ENCODE measurements at places on chromosomes 1 and 21. TPM values are rescaled to one million over a fixed set of nuclear protein-coding genes. Genes with fewer than 3 reads are reported as not detected.

DNA sequence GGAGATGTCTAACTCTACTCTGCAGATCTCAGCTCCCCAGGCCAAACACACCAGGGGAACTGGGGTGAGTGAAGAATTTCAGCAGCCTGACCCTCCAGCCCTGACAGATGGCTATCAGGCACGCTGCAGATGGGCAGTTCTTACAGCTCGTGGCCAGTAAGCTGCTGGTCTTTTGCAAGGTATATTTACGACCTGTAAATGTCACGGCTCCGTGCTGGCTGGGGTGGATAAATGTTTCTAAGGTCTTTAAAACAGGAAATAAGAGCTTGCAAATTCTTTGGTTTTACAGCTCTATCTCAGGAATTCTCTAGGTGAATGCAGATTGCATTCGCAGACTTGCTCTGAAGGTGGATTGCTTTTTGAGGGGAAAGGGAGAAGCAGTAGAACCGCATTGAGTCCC, 10.1 kb downstream of the DOP1B start:
- DNase-seq: no peak
- no peak overlapping the region for H3K27ac ChIP-seq
- H3K36me3 ChIP-seq: no peaks in the 10 kb centered on the region
- no peak overlapping the region for H3K4me3 ChIP-seq
- no peaks in the 10 kb centered on the region for H3K4me1 ChIP-seq

- H3K27me3 ChIP-seq: no peaks in the 10 kb centered on the region
- no peaks in the 10 kb centered on the region for H3K36me3 ChIP-seq
- no peak overlapping the region for H3K27ac ChIP-seq
- DNase-seq: no peak
Observed at GRCh38 chr1:230598745-230599144, 43.5 kb upstream of the COG2 start.

GRCh38 chr1:176837708-176838107, 326.8 kb downstream of the ASTN1 start:
- no peaks in the 10 kb centered on the region for H3K36me3 ChIP-seq
- no peak overlapping the region for H3K4me3 ChIP-seq
- no peak for DNase-seq
- H3K27me3 ChIP-seq: no peaks in the 10 kb centered on the region

GRCh38 chr1:207013321-207014085, 19.1 kb downstream of the C1orf116 start:
- no peaks in the 10 kb centered on the region for H3K4me1 ChIP-seq
- H3K4me3 ChIP-seq: no peak overlapping the region

DNA sequence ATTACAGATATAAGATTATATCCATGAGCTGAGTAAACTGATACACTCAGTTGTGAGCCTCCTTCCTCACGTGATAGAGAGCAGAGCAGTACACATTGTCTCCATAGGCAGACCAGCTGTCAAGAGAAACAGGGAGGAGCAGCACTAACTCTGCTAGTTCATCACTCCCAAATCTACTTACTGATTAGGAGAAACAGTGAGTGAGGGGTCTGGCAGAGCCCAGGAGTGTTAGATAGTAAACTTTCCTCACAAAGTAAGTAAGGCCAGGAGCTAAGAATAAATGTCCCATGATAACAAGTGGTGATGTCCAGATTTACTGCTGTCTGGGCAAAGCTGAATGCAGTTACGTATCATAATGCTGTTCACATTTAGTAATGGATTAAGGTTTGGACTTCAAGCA, 168.6 kb upstream of the KCNK2 start:
- no peaks in the 10 kb centered on the region for H3K27me3 ChIP-seq
- no peaks in the 10 kb centered on the region for H3K36me3 ChIP-seq
- H3K4me3 ChIP-seq: no peak overlapping the region
- no peak for DNase-seq
- H3K27ac ChIP-seq: no peak overlapping the region

DNA sequence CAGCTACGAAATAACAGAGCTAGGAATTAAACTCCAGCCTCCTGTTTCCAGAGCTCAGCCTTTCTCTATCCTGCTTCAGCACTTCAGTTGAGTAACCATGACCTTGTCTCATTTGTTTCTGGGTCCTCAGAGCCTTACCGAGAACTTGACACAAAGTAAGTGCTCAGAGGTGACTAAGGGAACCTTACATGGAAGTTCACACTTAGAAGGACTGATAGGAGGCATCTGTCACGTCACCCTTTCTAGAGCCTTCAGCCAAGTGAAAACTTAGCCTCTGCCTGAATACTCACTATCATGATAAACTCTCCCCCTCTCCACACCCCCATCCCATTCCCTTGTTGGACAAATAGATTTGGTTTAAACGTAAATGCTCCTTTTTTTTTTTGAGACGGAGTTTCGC, 9.8 kb upstream of the LUZP1 start:
- H3K4me3 ChIP-seq: no peak overlapping the region
- H3K4me1 ChIP-seq: peaks cover 20% of the 10 kb centered on the region
- H3K36me3 ChIP-seq: no peaks in the 10 kb centered on the region
- H3K27me3 ChIP-seq: no peaks in the 10 kb centered on the region
- DNase-seq: no peak
- H3K27ac ChIP-seq: peak overlapping the region; percentile 74

DNA sequence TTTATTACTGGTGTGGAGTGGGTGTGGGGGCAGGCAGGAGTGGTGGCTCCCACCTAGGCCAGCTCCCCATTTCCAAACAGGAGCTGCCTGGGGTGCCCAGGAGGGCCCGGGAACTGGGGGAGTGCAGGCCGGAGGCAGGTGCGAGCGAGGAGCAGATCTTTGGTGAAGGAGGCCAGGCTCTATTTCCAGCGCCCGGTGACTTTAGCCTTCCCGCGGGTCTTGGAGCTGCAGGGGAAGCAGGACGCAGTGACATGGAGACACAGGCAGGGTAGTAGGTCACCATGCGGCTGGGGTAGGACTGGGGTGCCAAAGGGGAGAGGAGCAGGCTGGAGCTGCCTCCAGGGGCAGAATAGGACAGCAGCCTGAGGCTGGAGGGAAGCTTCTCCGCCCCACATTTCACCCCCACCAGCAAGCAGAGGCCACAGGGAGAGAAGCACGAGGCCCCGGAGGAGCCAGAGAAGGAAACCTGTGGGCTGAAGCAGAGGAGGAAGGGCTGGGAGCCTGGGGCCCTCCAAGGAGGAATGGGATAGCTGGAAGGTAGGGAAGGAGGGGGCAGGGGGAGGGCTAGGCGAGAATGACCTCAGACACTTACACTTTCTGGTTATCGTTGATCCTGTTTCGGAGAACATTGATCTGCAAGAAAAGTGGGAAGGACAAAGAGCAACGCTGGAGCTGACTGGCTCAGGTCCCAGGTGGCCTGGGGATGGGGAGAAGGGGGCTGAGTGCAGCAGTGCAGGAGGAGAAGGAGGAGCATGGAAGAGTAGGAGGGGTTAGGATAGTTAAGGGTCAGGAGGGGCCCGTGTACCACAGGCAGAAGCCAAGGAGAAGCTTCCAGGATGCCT, 18.2 kb downstream of the TNNT2 start:
- H3K27ac ChIP-seq: no peak overlapping the region
- DNase-seq: no peak
- H3K36me3 ChIP-seq: no peaks in the 10 kb centered on the region
- no peaks in the 10 kb centered on the region for H3K4me1 ChIP-seq
- no peaks in the 10 kb centered on the region for H3K27me3 ChIP-seq

- no peaks in the 10 kb centered on the region for H3K27me3 ChIP-seq
- no peaks in the 10 kb centered on the region for H3K36me3 ChIP-seq
- no peaks in the 10 kb centered on the region for H3K4me1 ChIP-seq
- H3K4me3 ChIP-seq: no peak overlapping the region
- H3K27ac ChIP-seq: no peak overlapping the region
- DNase-seq: no peak
Observed at GRCh38 chr1:175443332-175443731, 250.8 kb upstream of the KIAA0040 start.

GRCh38 chr1:203250911-203251310, 21.4 kb upstream of the CHIT1 start:
- no peak overlapping the region for H3K4me3 ChIP-seq
- no peak overlapping the region for H3K27ac ChIP-seq
- no peaks in the 10 kb centered on the region for H3K36me3 ChIP-seq
- no peaks in the 10 kb centered on the region for H3K4me1 ChIP-seq
- DNase-seq: no peak
- H3K27me3 ChIP-seq: no peaks in the 10 kb centered on the region

DNA sequence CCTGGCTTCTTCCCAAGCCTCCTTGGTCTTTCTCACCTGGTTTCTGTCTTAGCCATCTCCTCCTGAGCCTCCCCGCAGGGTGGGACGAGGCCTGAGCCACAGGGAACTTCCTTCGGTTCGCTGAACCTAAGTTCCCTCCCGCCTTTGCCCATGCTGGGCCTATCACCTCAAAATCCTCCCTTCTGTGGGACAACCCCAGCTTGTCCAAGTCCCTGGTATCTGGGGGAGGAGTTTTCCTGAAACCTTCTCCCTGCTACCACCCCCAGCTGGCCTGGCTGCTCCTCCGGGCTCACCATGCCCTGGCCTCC, 27.7 kb upstream of the VPS13D start:
- DNase-seq: no peak
- H3K4me3 ChIP-seq: no peak overlapping the region
- no peaks in the 10 kb centered on the region for H3K27me3 ChIP-seq
- no peaks in the 10 kb centered on the region for H3K4me1 ChIP-seq
- no peak overlapping the region for H3K27ac ChIP-seq

GRCh38 chr1:228048120-228048519, 34.4 kb upstream of the ARF1 start:
- no peaks in the 10 kb centered on the region for H3K36me3 ChIP-seq
- H3K4me3 ChIP-seq: no peak overlapping the region
- DNase-seq: no peak

DNA sequence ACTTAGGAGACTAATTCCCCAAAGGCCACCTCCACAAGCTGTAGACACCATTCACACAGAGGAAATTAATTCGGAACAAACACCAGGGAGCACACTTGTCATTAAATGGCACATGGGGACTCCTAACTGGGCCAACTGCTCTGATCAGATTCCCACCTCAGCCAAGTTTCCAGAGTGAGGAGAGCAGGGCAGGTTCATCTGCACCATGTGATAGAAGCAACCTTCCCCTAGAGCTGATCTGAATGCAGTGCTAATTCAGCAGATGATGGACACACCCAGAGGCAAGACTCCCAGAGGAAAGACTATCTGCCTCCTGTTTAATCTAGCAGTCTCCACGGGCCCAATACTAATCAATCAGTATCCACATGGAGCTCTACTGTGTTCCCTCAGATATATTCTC, 147.0 kb downstream of the VAV3 start:
- H3K4me3 ChIP-seq: no peak overlapping the region
- H3K36me3 ChIP-seq: no peaks in the 10 kb centered on the region
- no peaks in the 10 kb centered on the region for H3K27me3 ChIP-seq

- H3K36me3 ChIP-seq: no peaks in the 10 kb centered on the region
- no peaks in the 10 kb centered on the region for H3K27me3 ChIP-seq
- no peak overlapping the region for H3K4me3 ChIP-seq
- no peaks in the 10 kb centered on the region for H3K4me1 ChIP-seq
- no peak overlapping the region for H3K27ac ChIP-seq
Observed at GRCh38 chr1:197222780-197223179, 45.3 kb upstream of the CRB1 start.

GRCh38 chr1:15158506-15159165, 5.1 kb downstream of the TMEM51 start:
- H3K4me3 ChIP-seq: no peak overlapping the region
- H3K27ac ChIP-seq: no peak overlapping the region
- H3K4me1 ChIP-seq: no peaks in the 10 kb centered on the region
- no peak for DNase-seq
- H3K27me3 ChIP-seq: no peaks in the 10 kb centered on the region

DNA sequence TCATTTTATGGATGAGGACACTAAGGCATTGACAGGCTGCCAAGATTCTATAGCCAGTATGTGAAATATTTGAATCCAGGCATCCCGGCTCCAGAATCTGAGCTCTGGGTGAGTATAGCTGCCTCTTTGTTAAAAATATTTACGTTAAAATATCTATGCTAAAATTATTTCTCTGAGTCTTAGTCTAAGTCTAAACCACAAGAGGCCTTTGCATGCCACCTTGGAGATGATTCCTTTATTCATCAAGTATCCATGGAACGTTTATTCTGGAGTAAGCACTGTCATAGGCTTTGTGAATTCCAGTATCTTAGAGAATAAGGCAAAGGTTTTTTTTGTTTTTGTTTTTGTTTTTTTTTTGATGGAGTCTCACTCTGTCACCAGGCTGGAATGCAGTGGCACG, 116.4 kb downstream of the GREM2 start:
- no peak overlapping the region for H3K4me3 ChIP-seq
- DNase-seq: no peak
- no peaks in the 10 kb centered on the region for H3K36me3 ChIP-seq

DNA sequence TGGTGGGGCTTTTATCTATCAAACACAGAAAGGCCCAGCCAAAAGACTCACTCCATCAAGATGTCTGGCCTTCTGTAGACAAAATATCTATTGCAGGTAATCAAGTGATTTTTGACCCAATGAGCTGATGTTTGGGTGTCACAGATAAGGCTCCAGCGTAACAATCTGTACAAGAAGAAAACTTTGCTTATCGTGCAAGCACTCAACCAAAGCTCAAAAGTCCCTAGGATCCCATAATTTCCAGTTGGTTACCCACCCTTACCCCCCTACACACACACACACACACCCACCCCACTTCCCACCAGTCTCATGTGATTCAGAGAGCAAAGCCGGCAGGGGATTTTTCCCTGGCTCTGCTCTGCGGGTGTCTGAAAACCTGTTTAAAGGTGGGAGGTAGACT, 5.8 kb downstream of the ITPKB start:
- peak overlapping the region; percentile 16 for H3K4me3 ChIP-seq
- no peak for DNase-seq
- H3K27ac ChIP-seq: peak overlapping the region; percentile 92
- no peaks in the 10 kb centered on the region for H3K27me3 ChIP-seq
- no peaks in the 10 kb centered on the region for H3K4me1 ChIP-seq

- H3K36me3 ChIP-seq: no peaks in the 10 kb centered on the region
- H3K27me3 ChIP-seq: no peaks in the 10 kb centered on the region
- no peaks in the 10 kb centered on the region for H3K4me1 ChIP-seq
- DNase-seq: no peak
Observed at GRCh38 chr1:67465375-67465774, 35.2 kb upstream of the SERBP1 start.

- DNase-seq: no peak
- no peaks in the 10 kb centered on the region for H3K4me1 ChIP-seq
- H3K36me3 ChIP-seq: no peaks in the 10 kb centered on the region
- H3K4me3 ChIP-seq: no peak overlapping the region
- no peaks in the 10 kb centered on the region for H3K27me3 ChIP-seq
Observed at GRCh38 chr1:4565801-4566449, 88.5 kb upstream of the AJAP1 start.

DNA sequence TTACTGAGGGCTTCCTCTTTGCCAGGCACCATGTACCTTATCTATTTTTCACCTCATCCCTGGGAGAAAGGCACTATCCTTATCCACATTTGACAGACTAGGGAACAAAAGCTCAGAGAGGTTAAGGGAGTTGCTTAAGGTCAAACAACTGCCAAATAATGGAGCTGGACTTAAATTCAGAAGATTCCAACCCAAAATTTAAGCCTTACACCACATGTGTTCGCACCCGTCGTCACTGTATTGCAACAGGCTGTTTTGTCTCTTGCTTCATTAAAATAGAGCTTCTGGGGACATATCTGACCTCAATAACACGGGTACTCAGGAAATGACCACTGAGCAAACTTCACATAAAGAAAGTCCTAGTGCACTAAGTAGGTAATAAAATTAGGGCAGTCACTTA, 62.0 kb downstream of the TRABD2B start:
- H3K27me3 ChIP-seq: no peaks in the 10 kb centered on the region
- no peak overlapping the region for H3K4me3 ChIP-seq
- DNase-seq: no peak

Gene KCNE2
- total RNA-seq: 1.5 TPM

Gene OR2T33
- total RNA-seq: not detected

Gene ESPN
- total RNA-seq: 0.60 TPM

Gene S1PR1
- 75.1 TPM for total RNA-seq

Gene MLLT11
- 2.0 TPM for total RNA-seq

Gene FCAMR
- total RNA-seq: not detected

Gene SOX13
- 108 TPM for total RNA-seq

Gene FAM163A
- total RNA-seq: not detected

Gene TRNP1
- total RNA-seq: 15.0 TPM
